Activated T-helper 1 cell treated with anti-CD3 and anti-CD28 coated beads, Interleukin-12 subunit alpha, Interleukin-12 subunit beta, Interleukin-2, Interleukin-4 antibody, amounts not matched to agents 30 ng/mL and 10 ng/mL and 1 ng/mL, durations not matched to agents 14 hours and 24 hours and 36 hours (primary cell): ENCODE measurements at places on chromosomes 3 and 15.

DNA sequence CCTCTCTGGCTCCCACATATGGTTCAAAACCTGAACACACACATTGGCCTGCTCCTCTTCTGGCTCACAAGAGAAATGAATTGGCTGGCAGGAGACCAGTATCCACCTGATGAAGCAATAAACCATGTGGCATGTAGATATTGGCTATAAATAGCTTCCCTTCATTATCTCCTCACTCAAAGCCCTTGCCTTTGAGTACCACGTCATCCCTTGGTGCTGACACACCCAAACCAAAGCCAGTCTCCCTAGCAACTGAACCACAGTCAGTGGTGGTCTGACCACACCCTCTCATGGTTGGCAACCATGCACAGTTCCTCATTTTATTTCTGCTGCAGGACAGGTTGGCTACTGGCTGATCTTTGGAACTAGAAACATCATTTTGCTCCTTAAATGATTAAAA, 98.8 kb downstream of the ZNF621 start:
- H3K27me3 ChIP-seq, result peaks cover 2% of the 10 kb centered on the region
- H3K4me1 ChIP-seq, result peaks cover 6% of the 10 kb centered on the region
- peak; percentile 47 for DNase-seq
- no peaks in the 10 kb centered on the region for H3K36me3 ChIP-seq
- no peak overlapping the region for H3K27ac ChIP-seq

DNA sequence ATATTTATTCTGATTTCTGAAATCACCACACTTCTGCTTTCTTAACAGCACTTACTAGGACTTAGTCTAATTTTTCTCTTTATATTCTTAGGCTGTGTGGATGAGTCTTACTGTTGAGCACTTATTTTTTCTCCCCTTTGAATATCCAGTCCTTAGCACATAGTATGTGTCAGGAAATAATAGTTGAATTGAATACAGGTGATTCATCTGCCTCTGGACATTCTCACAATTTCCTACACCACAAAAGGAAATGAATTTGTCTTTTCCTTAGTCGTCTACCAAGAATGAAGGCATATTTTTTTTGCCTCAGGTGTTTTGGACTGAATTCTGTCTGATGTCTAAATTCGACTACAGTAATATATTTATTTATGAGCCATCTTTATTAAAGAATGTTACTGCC, 204.2 kb downstream of the GHSR start:
- no peak overlapping the region for H3K27ac ChIP-seq
- H3K4me3 ChIP-seq, result no peak overlapping the region
- H3K36me3 ChIP-seq, result peaks cover 27% of the 10 kb centered on the region
- no peak for DNase-seq

- H3K36me3 ChIP-seq, result no peaks in the 10 kb centered on the region
- peak overlapping the region; percentile 32 for H3K27ac ChIP-seq
- H3K27me3 ChIP-seq, result peaks cover 75% of the 10 kb centered on the region
- no peak for DNase-seq
- no peaks in the 10 kb centered on the region for H3K4me1 ChIP-seq
Observed at GRCh38 chr15:62165793-62166375, 799 bp upstream of the C2CD4B start.

GRCh38 chr3:176780766-176781165, 416.5 kb downstream of the TBL1XR1 start:
- H3K27me3 ChIP-seq, result no peaks in the 10 kb centered on the region
- DNase-seq, result no peak
- H3K36me3 ChIP-seq, result no peaks in the 10 kb centered on the region

- no peak overlapping the region for H3K4me3 ChIP-seq
- no peaks in the 10 kb centered on the region for H3K4me1 ChIP-seq
- no peak for DNase-seq
- H3K27ac ChIP-seq, result no peak overlapping the region
- no peaks in the 10 kb centered on the region for H3K27me3 ChIP-seq
Observed at GRCh38 chr3:15217011-15217671, 11.1 kb downstream of the CAPN7 start.

DNA sequence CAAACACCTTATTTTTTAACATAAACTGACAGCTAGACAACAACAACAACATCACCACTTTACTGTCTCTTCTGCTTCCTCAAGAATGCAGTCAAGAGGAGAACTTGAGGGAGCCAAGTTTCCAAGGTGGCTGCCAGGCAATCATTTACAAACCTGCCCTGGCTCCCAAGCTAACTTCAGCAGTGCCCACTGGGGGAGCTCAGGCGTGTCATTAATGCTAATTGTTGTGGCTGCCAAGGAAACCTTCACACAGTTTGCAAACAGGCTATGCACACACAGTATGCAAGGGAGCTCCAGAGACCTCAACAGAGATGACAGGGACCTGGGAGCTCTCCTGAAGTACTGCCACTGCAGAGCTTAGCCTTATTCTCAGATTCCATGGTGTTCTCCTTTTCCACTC, 2.1 kb downstream of the DZIP1L start:
- H3K27me3 ChIP-seq, result peaks cover 20% of the 10 kb centered on the region
- no peak overlapping the region for H3K27ac ChIP-seq
- peaks cover 14% of the 10 kb centered on the region for H3K4me1 ChIP-seq
- DNase-seq, result no peak
- H3K4me3 ChIP-seq, result no peak overlapping the region
- peaks cover 3% of the 10 kb centered on the region for H3K36me3 ChIP-seq

DNA sequence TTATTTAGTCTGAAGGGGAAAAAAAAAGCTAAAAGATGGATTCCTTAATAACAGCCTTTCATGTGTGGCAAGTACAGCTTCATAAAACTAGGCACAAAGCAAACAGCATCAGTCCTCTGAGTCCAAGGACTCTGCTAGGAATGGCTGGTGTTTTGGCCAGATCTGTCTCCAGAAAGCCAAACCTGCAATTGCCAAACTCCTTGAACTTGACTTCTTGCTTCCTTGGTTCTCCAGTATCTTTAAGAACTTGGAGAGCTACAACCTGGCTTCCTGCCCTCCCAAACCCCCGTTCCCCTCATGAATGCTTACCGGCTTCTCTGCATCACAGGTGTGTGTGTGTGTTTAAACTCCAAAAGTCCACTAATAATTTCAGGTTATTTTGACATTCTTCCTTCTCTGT, 1.6 kb upstream of the PLOD2 start:
- peaks cover 10% of the 10 kb centered on the region for H3K4me1 ChIP-seq
- no peak for DNase-seq
- peaks cover 50% of the 10 kb centered on the region for H3K27me3 ChIP-seq
- H3K4me3 ChIP-seq, result peak overlapping the region; percentile 20

DNA sequence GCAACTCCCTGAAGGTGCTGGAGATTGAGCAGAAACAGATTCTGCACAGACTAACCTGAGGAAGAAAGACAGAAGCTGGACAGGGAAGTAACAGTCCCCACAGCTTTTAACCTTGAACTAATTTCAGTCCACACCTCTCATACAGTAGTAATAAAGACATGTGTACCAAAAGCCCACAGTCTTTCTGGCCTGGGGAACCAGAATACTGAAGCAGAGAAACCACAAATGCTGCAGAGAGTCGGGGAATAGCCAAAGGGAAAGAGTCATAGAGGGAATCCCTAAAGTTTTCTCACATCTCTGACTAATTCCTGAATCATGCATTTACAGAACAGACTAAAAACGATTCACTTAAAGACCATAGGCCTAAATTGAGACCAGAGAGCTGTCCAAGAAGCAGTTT, 503.4 kb upstream of the NECTIN3 start:
- H3K4me3 ChIP-seq, result no peak overlapping the region
- H3K4me1 ChIP-seq, result no peaks in the 10 kb centered on the region
- no peak overlapping the region for H3K27ac ChIP-seq
- no peaks in the 10 kb centered on the region for H3K27me3 ChIP-seq
- DNase-seq, result no peak
- no peaks in the 10 kb centered on the region for H3K36me3 ChIP-seq

- no peaks in the 10 kb centered on the region for H3K27me3 ChIP-seq
- H3K36me3 ChIP-seq, result peaks cover 13% of the 10 kb centered on the region
- no peak overlapping the region for H3K27ac ChIP-seq
- no peak for DNase-seq
- no peak overlapping the region for H3K4me3 ChIP-seq
Observed at GRCh38 chr15:58547628-58548307, 116.0 kb downstream of the LIPC start.

DNA sequence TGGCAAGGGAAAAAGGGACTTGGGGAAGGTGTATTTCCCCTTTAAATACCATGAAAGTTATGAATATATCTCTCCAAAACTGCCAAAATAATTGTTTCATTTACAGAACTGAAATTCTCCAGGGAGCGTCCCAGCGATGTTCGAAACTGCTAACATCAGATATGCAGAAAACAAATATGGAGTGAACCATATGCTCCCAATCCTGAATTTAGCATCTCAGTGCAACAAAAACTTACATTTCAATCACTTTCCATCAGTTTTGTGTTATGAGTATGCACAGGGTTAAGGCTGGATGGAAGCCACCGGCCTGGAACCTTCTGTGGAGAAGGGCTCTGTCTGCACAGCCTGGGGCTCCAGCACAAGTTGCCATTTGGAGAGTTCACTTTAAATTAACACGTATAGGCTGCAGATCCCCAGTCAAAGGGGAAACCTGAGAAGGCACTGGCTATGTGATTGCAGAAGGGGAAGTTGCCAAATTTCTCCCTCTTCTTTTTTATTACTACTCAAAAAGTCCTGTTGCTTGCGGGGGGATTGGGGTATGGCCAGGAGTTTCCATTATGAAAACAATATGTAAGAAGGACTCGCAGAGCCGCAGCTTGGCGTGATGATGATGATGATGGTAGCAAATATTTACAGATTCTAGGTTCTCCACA, 56.9 kb upstream of the FOXP1 start:
- H3K4me3 ChIP-seq, result no peak overlapping the region
- H3K27me3 ChIP-seq, result no peaks in the 10 kb centered on the region
- no peak overlapping the region for H3K27ac ChIP-seq
- no peaks in the 10 kb centered on the region for H3K4me1 ChIP-seq

GRCh38 chr3:59006634-59007517, 42.9 kb downstream of the CFAP20DC start:
- H3K4me3 ChIP-seq, result no peak overlapping the region
- H3K27ac ChIP-seq, result no peak overlapping the region
- DNase-seq, result no peak
- H3K36me3 ChIP-seq, result no peaks in the 10 kb centered on the region
- no peaks in the 10 kb centered on the region for H3K4me1 ChIP-seq

DNA sequence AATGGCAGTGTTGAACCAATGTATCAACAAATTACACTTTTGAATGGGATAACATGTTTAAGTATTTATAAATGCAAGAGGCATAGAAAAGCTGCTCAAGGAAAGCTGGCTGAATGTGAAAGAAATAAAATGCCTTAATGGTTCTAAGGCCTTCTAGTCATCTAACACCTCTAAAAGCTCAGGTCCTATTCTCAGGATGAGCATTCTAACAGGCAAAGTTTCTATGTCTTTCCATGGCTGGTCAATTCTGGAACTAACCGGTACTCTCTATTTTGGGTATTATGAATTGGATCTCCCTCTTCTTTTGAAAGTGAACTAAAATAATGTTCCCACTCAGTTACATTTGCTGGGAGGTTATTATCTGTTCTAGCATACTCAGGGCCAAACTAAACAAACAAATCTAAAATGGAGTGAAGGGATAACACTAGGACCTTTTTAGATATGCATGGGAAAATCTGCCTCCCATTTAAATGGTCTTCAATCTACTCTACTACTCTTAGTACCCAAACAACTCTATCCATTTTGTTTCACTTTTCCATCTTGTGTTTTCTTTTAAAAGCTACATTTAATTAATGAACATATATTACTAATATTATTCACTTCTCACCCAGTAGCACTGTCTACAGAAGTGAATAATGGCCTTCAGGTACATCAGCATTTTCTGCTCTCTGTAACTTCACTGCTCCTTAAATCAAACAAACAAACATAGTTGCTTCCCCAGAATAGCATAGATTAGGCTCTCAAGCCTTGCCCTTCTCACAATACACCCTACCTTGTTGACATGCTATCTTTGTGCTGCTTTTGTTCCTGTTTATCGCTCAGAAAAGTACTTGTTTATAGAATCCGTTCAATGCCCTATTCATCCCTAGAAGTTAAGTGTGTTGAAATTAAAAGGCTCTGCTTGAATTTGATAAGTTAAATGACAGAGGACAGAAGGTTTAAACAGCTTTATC, 46.4 kb downstream of the CBLB start:
- H3K4me3 ChIP-seq, result peak overlapping the region; percentile 19
- no peak for DNase-seq
- H3K36me3 ChIP-seq, result peaks cover 57% of the 10 kb centered on the region
- peak overlapping the region; percentile 94 for H3K27ac ChIP-seq
- peaks cover 66% of the 10 kb centered on the region for H3K4me1 ChIP-seq
